ENCODE measurements at places on chromosomes 1 and 21.

GRCh38 chr1:53591924-53592323 is 132.7 kb downstream of the DMRTB1 start:
- DNase-seq: no peak

GRCh38 chr1:222263791-222264190 is 284.1 kb downstream of the HHIPL2 start:
- no peak for DNase-seq

DNA sequence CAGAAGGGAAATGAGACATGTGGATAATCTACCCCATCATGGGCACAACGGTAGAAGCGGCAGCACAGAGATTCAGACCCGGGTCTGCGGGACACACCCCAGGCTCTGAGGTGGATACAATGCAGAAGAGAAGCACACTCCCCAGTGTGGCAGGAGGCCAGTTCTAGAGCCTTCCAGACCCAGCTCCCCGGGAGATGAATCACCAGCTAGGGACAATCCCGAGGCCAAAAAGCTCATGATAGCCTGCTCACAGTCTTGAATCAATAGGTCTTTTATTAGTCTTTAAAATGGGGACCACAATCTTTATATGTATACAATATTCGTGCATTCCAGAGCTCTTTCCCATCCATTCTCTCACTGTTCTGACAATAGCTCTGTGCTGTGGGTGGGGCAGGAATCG is 57.3 kb upstream of the DIRAS3 start:
- DNase-seq: peak; percentile 21

- DNase-seq: no peak
These were observed 19.2 kb upstream of the EPHA2 start for GRCh38 chr1:16174886-16175598.

GRCh38 chr1:234862944-234863515 is 253.1 kb upstream of the IRF2BP2 start:
- peak; percentile 78 for DNase-seq

GRCh38 chr1:22039594-22040285 is 12.8 kb upstream of the CDC42 start:
- peak; percentile 55 for DNase-seq

GRCh38 chr1:109933856-109934711 is 23.4 kb downstream of the CSF1 start:
- DNase-seq: peak; percentile 59

DNA sequence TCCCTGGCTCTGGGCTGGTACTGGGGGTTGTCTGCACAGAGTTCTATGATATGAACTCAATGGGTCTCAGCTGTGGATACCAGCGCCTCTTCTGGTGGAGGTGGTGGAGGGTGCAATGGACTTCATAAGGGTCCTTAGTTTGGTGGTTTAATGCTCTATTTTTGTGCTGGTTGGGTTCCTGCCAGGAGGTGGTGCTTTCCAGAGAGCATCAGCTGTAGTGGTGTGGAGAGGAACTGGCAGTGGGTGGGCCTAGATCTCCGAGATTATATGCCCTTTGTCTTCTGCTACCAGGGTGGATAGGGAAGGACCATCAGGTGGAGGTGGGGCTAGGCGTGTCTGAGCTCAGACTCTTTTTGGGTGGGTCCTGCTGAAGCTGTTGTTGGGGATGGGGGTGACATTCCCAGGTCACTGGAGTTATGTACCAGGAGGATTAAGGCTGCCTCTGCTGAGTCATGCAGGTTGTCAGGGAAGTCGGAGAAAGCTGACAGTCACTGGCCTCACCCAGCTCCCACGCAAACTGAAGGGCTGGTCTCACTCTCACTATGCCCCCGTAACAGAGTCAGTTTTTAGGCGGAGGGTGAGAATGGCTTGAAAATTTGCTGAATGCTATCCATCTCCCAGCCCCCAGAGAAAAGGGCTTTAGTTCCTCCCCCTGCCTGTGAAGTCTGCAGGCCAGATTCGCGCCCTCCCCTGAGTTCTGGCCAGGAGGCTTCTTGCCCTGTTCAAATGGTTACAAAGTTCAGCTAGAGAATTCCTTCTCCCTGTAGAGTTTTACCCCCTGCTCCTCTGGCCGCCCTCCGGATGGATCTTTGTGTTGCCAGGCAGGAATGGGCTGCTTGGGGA is 902.9 kb downstream of the LTN1 start:
- DNase-seq: no peak

- peak; percentile 95 for DNase-seq
These were observed at the start of the genes EFCAB7 and ITGB3BP for GRCh38 chr1:63522891-63523728. Gene EFCAB7 (plus strand): TSS chr1:63523525. CDS start chr1:63525573, 2,048 bp downstream. Gene ITGB3BP (minus strand): TSS chr1:63523225. CDS start chr1:63523133, 92 bp downstream.

DNA sequence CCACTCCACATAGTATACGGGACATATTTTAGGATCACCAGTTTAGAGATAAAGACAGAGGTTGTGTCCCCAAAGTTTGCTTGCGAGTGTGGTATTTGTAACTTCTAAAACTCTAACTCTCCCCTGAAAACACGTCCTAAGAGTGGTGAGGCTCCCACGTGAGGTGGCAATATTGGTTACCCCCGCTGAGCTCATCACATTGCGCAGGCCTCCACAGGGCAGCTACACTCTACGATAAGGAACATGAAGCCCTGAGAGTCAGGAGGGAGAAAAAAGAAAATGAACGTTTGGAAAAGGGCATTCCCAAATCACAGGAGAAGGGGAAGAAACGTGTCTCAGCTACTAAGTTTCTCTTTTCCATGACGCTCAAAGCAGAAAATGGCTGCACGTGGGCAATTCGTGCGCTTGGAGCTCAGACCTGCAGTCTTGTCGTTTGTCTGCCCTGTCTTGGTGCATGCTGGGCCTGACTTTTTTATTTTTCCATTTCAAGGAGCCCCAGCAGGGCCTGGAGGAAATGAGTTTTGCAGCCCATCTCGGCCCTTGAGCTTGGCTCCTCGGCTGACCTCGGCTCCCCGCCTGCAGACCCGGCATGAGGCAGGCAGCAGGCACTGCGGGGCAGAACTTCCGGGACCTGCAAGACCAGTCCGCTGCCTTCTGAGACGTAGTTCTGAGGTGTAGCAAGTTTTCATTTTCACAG is 25.7 kb downstream of the ERG start:
- DNase-seq: no peak

DNA sequence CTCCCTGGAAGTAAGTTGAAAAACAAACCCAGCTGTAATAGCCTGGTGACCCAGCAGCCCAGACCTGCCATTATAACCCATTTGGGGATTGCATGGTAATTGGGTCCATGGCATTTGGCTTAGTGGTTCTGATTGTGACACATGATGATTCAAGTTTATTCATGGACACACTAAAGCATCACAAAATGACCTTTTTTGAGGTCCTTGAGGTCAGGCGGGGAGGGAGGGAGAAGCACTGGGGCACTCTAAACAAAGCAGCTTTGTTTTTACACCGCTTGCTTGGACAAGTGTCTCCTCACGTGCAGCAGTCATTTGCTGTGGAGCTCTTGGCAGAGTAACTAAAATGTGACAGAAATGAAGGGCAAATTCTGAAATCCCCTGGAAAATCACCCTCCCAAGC is 241.0 kb upstream of the SGIP1 start:
- no peak for DNase-seq

GRCh38 chr1:2398871-2399270 is 7.2 kb downstream of the RER1 start:
- DNase-seq: no peak

GRCh38 chr1:239786464-239786863 is 305.2 kb upstream of the FMN2 start:
- DNase-seq: no peak

GRCh38 chr1:182460550-182460951 is 10.6 kb downstream of the RGSL1 start:
- DNase-seq: peak; percentile 5

DNA sequence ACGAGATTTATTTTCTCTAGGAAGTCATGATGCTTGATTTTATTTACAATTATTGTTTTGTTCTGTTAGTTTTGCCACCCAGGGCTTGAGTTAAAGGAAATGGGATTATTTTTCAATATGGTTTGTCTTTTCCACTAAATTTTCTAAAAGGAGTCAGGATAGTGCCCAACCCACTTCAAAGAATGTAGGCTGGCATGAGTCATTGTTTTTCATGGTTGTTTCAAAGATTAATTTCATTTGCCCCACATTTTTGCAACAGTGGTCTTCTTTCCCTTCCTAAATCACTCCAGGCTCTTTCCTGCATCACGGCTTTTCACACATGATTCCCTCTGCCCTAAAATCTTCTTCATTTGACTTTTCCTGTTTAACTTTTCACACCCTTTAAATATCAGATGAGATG is 2.5 kb downstream of the SLAMF6 start:
- no peak for DNase-seq

- peak; percentile 23 for DNase-seq
These were observed 914 bp downstream of the ZNF326 start for GRCh38 chr1:89995598-89996449.

GRCh38 chr1:100704473-100704872 is 15.1 kb upstream of the VCAM1 start:
- no peak for DNase-seq

GRCh38 chr1:91714867-91715381 is 171.0 kb downstream of the TGFBR3 start:
- DNase-seq: no peak

DNA sequence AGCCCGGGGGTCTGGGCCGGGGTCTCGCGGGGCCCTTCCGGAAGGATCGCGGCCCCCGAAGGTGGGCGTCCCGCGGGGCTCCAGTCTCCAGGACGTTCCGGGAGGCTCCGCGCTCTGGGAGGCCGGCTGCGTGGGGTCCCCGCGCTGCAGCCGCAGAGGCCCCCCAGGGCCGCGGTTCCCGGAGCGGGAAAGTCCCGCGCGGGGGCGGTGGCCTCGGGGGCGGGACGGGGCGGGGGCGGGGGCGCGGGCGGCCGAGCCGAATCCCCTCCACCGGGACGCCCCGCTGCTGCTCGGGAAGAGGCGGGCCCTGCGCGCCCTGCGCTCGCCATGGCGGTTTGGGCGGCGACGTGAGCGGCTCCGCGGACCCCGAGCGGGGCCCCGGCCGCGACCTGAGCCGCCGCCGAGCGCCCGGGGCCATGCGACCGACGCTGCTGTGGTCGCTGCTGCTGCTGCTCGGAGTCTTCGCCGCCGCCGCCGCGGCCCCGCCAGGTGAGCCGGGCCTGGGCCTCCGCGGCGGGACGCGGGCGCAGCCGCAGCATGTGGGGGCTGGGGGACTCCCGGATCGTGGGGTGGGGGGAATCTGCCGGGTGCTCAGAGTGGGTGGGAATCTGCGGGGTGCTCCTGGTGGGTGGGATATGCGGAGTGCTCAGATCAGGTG is at the start of gene IFNGR2:
TSS of gene IFNGR2 (plus strand) at position 286 of the 658 bp plus-strand sequence. CDS start at position 417, 131 bp downstream.
- peak; percentile 55 for DNase-seq

- no peak for DNase-seq
These were observed 62.4 kb downstream of the CD247 start for GRCh38 chr1:167455786-167456446.

DNA sequence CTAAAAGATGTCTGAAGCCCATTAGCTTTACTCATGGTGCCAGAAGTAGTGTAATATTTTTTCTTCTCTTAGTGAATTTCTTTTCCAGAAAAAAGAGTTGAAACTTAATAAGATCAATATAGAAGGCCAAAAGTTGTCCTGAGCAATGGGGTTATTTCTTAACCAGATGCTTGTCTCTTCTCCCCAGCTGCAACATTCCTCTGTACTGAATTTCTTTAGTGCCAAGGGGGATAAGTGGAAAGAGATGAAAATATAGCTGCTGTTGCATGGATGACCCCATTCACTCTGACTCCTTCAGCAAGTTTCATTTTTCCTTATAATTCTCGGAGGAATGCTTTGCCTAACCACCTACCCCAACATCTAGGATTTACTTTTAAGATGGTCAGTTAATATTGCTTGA is 675.0 kb downstream of the USP25 start:
- DNase-seq: no peak

DNA sequence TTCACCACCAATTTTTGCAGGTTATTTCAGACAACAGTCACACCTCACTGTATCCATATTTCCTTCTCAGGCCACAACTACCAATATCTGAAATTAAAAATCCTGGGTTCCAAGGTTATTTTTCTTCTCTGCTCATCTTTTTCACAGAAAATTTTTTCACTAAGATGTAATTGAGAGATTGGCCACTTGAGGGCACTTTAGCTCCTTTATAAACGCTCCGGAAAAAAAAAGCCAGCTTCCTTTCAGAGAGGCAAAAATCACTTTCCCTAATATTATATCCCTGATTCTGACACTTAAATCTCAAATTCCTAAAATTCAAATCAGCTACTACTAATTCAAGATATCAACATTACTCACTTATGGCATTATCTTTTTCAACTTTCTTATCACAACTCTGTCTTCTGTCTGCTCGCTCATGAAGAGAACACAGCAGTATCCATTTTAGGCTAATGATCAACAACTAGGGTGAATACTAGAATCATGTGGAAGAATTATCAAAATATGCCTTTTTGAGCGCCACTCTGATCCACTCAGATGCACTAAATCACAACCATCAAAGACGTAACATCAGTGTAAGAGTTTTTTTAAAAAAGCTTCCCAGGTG is 101.4 kb upstream of the RGS1 start:
- peak; percentile 34 for DNase-seq
